Right lobe of liver (tissue), 6 donors: ENCODE measurements at places on chromosomes 2 and 18. TPM values are rescaled to one million over a fixed set of nuclear protein-coding genes. Genes with fewer than 3 reads are reported as not detected.

- no peak overlapping the region for H3K27ac ChIP-seq
- H3K27me3 ChIP-seq: no peaks in the 10 kb centered on the region
- no peaks in the 10 kb centered on the region for H3K36me3 ChIP-seq
Measured at GRCh38 chr2:235802542-235802941, 308.7 kb downstream of the AGAP1 start.

DNA sequence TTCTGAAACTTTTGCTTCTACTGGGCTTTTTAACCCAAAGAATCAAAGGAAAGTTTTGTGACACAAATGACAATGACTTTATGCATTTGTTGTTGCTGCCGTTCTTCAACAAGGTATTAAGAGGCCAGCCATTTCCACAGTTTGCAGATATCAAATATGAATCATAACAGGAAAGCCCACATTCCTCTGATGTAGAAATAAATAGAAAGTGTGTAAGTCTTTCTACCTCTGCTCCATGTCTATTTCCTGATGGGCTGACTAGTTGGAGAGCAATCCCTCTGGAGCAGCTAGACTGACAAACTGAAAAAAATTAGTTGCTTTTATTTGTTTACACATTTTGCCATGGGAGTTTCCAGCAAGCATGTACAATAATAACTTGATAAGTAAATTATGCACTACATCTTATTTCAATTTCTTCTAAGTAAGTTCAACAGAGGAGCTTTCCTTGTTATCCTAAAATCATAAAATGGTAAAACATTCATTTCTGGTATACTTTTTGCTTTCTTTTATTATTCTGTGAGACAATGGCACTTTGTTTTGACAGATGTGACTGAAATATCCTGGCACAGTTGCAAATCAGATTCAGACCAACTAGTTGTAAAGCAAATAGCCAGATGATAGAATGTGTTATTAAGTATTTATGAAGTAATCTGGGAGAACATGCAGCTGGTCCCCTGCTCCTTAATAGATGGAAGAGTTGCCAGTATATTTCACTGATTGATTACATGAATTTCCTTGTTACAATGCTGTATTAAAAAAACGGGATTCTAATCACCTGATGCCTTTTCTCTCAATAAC is 266.7 kb downstream of the METTL4 start:
- DNase-seq: no peak
- H3K36me3 ChIP-seq: no peaks in the 10 kb centered on the region
- no peaks in the 10 kb centered on the region for H3K4me1 ChIP-seq

DNA sequence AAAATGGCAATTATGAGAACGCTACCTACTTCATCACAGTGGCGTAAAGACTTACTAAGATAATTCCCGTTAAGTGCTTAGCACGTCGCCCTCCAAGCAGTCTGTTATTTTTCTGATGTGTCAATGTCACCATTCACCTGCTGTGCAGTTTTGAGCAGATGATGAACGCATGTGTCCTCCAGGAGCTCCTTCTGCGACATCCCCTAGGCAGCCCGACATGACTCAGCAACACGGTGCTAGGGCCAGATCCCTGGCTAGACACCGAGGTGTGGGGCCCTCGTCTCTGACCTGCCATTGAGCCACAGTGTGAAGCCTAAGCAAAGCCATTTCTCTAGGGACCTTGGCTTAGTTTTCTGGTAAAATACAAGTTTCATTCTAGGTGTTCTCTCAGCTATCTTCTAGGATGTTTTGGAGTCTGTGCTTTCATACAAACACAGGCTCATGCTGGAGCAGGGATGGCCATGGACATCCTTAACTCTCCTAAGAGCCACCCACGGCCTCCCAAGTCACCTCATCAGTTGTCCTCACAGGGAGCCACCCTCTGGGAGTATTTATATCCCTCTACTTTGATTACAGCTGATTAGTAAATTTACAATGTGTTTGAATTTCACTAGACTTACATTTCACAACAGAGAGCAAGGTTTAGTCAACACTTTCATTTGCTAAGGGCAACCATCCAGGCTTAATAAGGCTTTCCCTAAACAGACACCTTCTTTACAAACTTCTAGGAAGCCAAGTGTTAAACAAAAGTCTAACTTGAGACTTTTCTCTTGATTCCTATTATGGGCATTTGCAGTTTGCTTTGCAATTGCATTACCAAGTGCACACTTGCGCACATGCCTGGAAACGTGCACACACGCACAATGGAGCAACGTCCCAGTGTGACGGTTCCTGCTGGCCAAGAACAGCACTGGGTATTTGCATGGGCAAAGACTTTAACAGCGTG is 376.8 kb upstream of the ID2 start:
- no peaks in the 10 kb centered on the region for H3K4me1 ChIP-seq
- no peak overlapping the region for H3K4me3 ChIP-seq
- H3K27ac ChIP-seq: peak overlapping the region; percentile 53
- H3K36me3 ChIP-seq: no peaks in the 10 kb centered on the region
- no peaks in the 10 kb centered on the region for H3K27me3 ChIP-seq

DNA sequence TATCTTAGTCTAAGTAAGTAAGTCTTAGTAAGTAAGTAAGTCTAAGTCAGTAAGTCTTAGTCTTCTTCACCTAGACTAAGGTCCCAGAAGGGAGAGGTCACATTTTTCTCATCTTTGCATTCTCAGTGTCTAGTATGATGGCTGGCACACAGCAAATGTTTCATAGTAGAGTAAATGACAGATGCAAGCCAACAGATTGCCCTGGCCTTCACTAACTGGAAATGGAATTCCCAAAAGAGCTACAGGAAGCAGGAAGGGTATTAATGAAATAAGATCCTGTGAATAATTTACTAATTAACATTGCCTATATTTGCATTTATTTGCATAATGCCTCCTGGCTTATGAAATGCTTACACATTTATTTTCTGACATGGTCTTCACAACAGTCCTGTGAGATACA is 221.6 kb downstream of the RAD51AP2 start:
- no peak overlapping the region for H3K27ac ChIP-seq
- H3K27me3 ChIP-seq: no peaks in the 10 kb centered on the region
- H3K36me3 ChIP-seq: no peaks in the 10 kb centered on the region
- H3K4me3 ChIP-seq: no peak overlapping the region
- no peaks in the 10 kb centered on the region for H3K4me1 ChIP-seq
- no peak for DNase-seq

DNA sequence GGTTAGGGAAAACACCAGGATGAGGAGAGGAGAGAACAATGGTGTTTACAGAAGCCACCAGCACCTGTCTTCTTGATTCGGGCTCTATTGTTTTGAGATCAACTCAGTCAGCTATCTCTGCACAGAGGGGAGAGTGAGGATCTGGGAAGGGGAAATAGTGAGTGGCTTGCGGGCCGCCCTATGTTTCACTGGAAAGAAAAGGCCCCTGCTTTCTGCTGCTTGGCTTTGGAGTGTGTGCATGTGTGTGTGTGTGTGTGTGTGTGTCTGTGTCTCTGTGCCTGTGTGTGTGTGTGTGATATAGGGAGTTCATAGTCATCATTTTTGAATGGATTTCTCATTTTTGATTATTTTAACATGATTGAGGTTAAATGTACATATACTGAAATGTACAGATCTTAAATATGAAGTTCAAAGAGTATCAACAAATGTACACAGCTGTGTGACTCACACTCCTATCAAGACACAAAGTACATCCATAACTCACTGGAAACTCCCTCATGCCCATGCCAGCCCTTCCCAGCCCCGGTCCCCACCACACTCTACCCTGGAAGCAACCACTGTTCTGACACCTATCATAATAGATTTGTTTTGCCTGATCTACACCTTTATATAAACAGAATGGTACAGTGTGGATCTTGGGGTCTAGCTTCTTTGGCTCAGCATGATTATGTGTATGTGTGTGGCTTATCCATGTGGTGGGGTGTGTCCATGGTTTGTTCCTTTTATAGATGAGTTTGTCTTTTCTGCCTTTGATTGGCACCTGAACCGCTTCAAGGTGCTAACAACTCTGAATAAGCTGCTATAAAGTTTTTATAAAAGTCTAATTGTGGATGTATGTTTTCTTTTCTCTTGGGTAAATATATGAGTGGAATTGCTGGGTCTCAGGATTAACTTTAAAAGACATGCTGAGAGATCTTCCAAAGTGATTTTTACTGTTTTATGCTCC is 258.3 kb downstream of the SETBP1 start:
- H3K27ac ChIP-seq: no peak overlapping the region
- no peaks in the 10 kb centered on the region for H3K36me3 ChIP-seq
- H3K4me3 ChIP-seq: no peak overlapping the region
- H3K4me1 ChIP-seq: no peaks in the 10 kb centered on the region
- H3K27me3 ChIP-seq: no peaks in the 10 kb centered on the region

GRCh38 chr2:18490901-18491300 is 69.6 kb downstream of the RDH14 start:
- no peaks in the 10 kb centered on the region for H3K4me1 ChIP-seq
- no peak overlapping the region for H3K27ac ChIP-seq
- no peaks in the 10 kb centered on the region for H3K27me3 ChIP-seq
- H3K4me3 ChIP-seq: no peak overlapping the region
- no peak for DNase-seq
- no peaks in the 10 kb centered on the region for H3K36me3 ChIP-seq

DNA sequence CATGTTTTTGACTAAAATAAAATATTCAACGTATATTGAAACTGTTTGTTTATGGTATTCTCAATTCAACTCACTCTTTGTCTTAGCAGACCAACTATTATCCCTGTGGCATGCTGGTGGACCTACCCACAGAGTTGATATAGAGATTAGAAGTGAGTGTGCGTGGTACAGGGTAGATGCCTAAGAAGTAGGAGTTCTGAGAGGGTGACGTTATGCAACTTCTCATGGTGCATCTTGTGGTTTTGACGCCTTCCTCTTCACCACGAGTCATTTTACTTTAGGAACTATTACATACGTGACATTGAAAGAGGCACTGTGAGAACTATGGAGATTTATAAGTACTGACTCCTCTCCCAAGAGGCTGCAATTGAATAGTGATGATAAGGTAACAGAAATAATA is 26.6 kb upstream of the NAPG start:
- H3K27ac ChIP-seq: no peak overlapping the region
- H3K4me1 ChIP-seq: no peaks in the 10 kb centered on the region
- no peak for DNase-seq
- H3K27me3 ChIP-seq: no peaks in the 10 kb centered on the region
- no peak overlapping the region for H3K4me3 ChIP-seq

DNA sequence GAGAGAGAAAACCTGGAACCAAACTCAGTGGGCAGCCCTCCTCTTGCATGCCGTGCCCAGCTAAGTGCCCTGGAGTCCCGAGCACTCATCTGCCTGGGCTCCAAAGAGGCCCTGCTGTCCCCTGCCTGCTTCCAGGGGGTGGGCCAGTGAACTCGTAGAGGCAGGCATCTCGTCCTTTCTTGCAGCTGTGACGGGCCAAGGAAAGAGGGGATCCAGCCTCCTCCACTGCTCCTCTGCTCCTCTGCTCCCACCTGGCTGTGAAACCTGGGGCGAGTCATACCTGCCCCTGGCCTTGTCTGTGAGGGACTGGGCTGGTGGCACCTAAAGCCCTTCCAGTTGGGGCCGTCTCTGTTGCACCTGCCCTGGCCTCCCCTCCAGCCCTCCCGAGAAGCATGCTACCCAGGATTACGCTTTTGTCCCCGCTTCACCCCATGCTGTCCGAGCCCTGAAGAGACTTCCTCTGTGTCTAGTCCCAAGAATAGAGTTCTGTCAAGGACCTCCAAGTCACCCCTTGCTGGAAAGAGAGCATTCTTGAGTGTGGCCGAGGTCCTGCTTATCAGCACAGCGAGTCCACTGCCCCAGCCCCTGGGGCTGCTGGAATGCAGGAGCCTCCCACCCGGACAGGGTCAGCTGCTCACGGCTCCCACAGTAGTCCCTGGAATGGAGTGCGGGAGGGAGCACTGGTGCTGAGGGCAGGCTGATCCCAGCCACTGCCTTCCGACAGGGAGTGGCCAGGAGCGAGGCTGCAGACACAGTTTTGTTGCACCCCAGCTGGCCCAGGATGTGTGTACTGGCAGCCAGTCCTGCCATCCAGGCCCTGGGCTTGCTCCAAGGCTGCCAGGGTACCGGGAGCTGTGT is 14.3 kb downstream of the KCNK3 start:
- H3K36me3 ChIP-seq: no peaks in the 10 kb centered on the region
- no peak for DNase-seq
- no peaks in the 10 kb centered on the region for H3K27me3 ChIP-seq

DNA sequence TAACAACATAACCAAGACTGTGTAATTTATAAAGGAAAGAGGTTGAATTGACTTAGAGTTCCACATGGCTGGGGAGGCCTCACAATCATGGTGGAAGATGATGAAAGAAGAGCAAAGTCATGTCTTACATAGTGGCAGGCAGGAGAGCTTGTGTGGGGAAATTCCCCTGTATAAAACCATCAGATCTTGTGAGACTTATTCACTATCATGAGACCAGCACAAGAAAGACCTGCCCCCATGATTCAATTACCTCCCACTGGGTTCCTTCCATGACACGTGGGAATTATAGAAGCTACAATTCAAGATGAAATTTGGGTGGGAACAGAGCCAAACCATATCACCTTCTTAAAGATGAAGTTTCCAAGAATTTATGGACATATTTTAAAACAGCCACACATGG is 2.5 kb upstream of the IL36RN start:
- no peak for DNase-seq
- H3K27me3 ChIP-seq: no peaks in the 10 kb centered on the region
- no peak overlapping the region for H3K27ac ChIP-seq
- no peak overlapping the region for H3K4me3 ChIP-seq
- no peaks in the 10 kb centered on the region for H3K4me1 ChIP-seq

DNA sequence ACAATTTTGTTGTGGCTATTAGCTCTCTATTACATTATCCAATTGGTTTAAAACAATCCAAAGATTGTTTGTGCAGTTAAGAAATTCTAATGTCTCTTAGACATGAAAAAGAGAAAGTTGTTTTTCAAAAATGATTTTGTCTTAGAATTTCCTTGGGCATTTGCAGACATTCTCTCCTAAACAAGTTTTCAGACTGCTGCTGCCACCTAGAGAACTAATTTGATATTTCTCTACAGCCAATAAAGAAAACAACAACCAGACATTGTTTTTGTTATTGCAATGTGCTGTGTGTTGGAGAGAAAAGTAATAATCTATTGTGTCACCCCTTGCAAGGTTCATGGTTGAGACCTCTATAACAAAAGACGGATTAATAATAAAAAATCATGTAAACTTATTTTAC is 119.0 kb upstream of the SYT4 start:
- DNase-seq: no peak
- H3K27ac ChIP-seq: no peak overlapping the region
- no peak overlapping the region for H3K4me3 ChIP-seq
- H3K4me1 ChIP-seq: no peaks in the 10 kb centered on the region

GRCh38 chr2:22450831-22451230 is 934.1 kb upstream of the KLHL29 start:
- no peak overlapping the region for H3K27ac ChIP-seq
- H3K27me3 ChIP-seq: no peaks in the 10 kb centered on the region
- H3K36me3 ChIP-seq: no peaks in the 10 kb centered on the region

GYPC gene
- total RNA-seq: 17.2 TPM

NCKAP5 gene
- 6.1 TPM for total RNA-seq

CROCC2 gene
- total RNA-seq: 0.07 TPM

ECEL1 gene
- total RNA-seq: 0.22 TPM

DSEL gene
- 2.5 TPM for total RNA-seq

CNDP1 gene
- total RNA-seq: 33.2 TPM
